Activated T-helper 1 cell treated with anti-CD3 and anti-CD28 coated beads, Interleukin-2, amount 50 U/mL, for 16 hours (primary cell): ENCODE measurements at places on chromosomes 1 and 21.

- no peak for DNase-seq
These were observed 7.2 kb upstream of the MIA3 start for GRCh38 chr1:222610728-222611127.

- no peak for DNase-seq
These were observed 164.4 kb downstream of the DYRK1A start for GRCh38 chr21:37530901-37531351.

DNA sequence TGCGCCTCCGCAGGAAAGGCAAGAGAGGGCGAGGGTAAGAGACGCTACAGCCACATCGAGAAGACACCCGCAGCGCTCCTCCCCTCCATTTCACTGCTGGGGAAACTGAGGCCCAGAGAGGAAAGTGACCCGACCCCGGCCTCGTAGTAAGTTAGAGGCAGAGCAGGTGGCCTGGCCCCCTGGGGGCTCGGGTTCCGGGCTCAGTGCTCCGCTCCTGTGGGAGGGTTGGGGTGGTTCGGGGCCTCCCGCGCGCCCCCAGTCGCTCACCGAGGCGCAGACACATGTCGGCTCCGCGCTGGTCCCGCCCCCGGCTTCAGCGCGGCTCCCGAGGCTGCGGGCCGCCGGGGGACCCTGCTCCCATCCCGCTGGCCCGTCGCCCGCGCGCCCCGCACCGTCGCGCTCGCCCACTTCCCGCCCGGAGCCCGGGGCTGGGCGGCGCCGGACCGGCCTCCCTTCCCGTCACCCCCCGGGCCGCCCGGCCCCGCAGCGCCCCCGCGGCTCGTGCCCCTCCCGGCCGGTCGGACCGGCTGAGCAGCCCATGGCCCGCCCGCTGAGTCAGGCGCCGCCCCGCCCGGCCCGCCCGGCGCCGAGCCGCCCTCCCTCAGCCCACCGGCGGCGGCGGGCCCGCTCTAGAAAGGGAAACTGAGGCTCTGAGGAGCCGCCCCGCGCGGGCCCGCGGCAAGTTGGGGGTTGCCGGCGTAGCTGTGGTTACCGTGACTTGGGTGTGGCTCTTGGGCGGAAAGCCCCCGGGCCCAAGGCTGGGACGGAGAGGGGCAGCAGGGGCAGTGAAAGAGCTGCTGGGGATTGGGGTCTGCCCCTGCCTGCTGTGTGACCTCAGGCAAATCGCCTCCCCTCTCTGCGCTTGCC is at the start of gene TMEM54:
TMEM54 (minus strand) TSS at position 434 of the 867 bp plus-strand sequence; CDS start at position 283, 151 bp downstream.
- DNase-seq, result no peak

- peak; percentile 5 for DNase-seq
These were observed 145.4 kb upstream of the HP1BP3 start for GRCh38 chr1:20932437-20932977.

- DNase-seq, result no peak
These were observed 75.0 kb downstream of the CD46 start for GRCh38 chr1:207826557-207827487.

GRCh38 chr1:152515434-152515783 is 1.1 kb downstream of the CRCT1 start:
- DNase-seq, result no peak

DNA sequence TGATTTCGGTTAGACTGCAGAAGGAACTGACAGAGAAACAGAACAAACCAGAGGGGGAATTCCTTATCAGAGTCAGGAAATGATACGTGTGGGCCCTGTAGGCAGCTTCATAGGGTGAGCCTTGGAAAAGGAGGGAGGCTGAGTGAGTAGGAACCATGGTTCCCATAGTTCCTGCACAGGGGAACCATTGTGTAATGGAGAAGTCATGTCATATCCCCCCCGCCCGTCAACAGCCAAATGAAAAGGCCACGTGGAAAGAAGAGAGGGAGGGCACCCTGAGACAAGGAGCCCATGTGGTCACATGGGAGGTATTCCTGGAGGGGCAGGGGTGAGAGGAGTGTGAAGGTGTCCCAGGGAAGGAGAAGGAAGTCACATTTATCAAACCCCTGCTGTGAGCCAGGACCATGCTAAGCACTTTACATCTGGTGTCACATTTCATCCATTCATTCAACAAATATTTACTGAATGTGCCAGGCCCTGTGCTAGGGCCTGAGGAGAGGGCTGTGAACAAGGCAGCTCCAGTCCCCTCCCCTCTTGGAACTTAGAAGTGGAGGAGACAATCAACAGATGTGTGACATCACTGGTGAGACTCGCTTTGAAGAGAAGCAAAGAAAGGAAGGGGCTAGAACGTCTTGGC is 15.7 kb upstream of the FGR start:
- DNase-seq, result no peak

DNA sequence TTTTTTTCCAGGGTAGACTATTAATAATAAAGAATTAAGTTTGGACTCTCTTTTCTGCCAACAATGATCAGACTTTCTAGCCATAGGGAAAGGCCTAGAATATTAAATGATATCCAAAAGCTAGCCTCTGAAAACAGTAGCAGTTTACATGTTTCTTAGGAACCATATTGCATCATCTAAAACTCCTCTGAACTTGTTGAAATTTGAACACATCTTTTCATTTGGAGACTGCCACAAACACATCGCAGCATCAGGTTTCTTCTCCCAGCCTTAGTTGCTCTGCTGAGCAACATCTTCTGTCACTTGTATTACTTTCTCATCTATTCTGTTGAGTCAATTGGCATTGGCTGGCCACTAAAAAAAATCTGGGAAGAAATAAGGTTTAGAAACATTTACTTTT is 63.2 kb upstream of the GNG4 start:
- DNase-seq, result no peak

DNA sequence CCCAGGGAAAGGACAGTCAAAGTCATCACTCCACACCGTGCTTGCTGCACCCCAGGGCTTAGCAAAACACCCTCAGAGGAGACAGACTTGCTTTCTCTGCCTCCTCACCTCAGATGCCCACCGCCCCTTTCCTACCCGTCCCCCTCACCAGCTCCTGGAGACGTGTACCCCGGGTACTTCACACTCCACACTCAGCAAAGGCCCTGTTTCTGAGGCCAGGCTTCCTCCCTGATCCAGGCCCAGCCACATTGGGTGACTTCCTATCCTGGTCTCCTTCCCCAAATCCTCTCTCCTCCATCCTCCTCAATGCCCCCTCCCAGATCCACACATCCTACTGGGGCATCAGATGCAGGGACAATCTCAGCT is 116.7 kb downstream of the DMRTB1 start:
- no peak for DNase-seq

GRCh38 chr1:52306227-52307006 is 59.6 kb downstream of the CC2D1B start:
- no peak for DNase-seq

- DNase-seq, result no peak
These were observed 490.5 kb upstream of the CHRM3 start for GRCh38 chr1:238895911-238896310.

DNA sequence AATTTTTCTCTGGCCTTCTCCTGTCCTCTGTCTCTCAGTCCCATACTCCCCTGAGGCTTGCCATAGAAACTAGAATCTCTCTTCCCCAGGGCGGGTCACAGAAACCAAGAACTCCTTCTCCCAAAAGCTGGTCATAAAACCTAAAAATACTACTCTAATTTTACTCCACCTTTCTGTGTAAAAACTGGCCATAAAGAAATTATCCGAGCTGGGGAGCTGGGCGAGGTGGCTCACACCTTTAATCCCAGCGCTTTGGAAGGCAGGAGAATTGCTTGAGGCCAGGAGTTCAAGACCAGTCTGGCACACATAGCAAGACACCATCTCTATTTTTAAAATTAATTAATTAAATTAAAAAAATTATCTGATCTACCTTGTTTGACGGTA is 3.0 kb downstream of the ALG14 start:
- DNase-seq, result no peak

GRCh38 chr1:186903374-186904136 is 74.8 kb downstream of the PLA2G4A start:
- no peak for DNase-seq

- DNase-seq, result no peak
These were observed 45.3 kb downstream of the PRRC2C start for GRCh38 chr1:171530676-171531075.

DNA sequence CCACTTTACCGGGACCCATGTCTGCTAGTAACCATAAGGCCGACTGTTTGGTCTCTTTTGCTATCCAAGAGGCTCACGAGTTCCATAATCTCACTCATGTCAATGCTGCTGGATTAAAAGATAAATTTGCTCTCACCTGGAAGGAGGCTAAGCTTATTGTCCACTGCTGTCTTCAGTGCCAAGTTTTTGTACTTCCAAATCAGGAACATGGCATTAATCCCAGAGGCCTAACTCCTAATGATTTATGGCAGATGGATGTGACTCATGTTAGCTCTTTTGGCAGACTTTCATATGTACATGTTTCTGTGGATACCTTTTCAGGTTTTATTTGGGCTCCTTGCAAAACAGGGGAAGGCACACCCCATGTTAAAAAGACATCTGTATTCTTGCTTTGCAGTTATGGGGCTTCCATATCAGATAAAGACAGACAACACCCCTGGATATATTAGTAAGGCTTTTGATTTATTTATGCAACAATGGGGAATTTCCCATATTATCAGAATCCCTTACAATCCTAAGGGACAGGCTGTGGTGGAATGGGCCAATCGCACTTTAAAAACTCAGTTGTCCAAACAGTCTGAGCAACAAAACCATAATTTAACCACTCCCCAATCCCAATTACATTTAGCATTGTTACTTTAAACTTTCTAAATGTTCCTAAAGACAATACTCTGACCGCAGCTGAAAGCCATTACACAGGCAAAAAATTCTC is 162.7 kb downstream of the IER5 start:
- no peak for DNase-seq

GRCh38 chr1:231020816-231021215 is 19.2 kb downstream of the FAM89A start:
- DNase-seq, result no peak

DNA sequence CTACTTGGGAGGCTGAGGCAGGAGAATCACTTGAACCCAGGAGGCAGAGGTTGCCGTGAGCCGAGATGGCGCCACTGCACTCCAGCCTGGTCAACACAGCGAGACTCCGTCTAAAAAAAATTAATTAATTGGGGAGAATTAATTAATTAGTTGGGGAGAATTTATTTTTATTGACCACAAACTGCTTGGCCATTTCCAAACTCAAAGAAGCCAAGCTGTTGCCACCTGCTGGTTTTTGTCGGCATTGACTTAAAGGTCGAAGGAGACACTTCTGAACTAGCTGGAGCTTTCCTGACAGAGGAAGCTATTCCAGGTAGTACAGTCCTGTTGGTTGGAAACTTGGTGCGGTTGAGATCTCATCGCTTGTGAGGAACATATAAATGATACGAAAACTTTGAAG is 13.1 kb downstream of the MAP1LC3C start:
- no peak for DNase-seq

- DNase-seq, result no peak
These were observed 54.0 kb downstream of the OLFML3 start for GRCh38 chr1:114033216-114033706.

DNA sequence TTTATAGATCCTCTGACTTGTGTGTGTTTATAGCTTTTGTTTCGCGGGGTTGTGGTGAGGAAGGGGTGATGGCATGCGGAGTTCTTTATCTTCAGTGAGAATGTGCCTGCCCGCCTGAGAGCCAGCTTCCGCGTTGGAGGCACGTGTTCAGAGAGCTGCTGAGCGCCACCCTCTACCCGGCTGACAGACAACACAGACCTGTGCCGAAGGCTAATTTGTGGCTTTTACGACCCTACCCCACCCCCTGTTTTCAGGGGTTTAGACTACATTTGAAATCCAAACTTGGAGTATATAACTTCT is 14.4 kb upstream of the CD101 start:
- peak; percentile 53 for DNase-seq

DNA sequence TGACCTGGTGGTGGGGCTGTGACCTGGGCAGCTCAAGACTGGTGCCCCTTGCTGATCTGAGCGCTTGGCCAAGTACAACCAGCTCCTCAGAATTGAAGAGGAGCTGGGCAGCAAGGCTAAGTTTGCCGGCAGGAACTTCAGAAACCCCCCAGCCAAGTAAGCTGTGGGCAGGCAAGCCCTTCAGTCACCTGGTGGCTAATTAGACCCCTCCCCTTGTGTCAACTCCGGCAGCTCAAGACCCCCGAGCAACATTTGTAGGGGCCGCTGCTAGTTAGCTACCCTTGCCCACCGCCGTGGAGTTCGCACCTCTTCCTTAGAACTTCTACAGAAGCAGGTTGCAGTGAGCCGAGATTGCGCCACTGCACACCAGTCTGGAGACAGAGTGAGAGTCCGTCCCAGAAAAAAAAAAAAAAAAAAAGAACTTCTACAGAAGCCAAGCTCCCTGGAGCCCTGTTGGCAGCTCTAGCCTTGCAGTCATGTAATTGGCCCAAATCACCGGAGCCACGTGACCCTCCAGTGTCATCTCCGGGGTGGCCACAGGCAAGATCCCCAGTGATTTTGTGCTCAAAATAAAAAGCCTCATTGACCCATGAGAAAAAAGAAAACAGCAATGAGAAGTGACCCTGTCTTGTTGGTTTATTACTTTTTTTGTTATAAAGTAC is 39.3 kb upstream of the LGALS8 start:
- DNase-seq, result no peak

DNA sequence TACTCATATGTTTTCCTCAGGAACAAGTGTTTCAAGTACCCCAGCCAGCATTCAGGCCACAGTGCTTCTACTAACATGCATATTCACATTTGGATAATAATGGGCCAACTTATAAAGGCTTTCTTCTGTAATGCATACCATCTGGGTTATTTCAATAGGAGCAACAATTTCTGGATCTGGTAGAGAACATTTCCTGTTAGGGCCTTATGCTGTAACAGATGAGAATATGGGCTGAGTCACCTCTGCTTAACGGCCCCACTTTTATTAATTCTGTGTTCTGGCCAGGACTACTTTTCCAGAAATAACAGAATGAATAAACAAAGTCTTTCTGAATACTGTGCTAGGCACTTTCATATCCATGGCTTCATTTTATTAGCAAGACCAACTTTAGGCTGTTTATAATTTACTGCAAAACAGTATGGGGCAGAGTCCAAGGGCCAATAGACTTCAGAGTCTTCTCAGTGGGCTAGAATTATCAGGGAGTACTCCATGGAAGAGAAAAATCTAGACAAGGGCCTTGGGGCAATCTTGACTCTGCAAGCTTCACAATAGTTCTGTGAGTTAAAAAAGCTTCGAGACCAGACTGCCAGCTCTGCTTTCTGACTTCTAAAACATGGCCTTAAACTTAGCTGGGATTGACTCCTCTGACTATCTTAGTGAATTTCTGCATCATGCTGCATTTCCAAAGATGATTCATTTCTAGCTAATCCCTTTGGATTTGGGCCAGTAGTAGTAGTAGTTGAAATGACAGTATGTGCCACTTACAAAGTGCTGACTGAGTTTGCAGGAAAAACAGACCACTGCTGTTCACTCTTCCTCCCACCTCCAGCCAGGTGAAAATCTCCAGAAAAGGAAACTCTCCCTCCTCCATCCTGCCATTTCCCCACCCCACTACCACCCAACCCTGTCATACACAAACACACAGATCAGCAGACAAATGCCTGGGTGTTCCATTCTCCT is 8.2 kb upstream of the SSX2IP start:
- no peak for DNase-seq

- DNase-seq, result no peak
These were observed 49.0 kb downstream of the CACHD1 start for GRCh38 chr1:64518692-64519481.

GRCh38 chr1:228737601-228738041 is 2.3 kb downstream of the RHOU start:
- no peak for DNase-seq

GRCh38 chr21:40255518-40256444 is 388.5 kb downstream of the PCP4 start:
- DNase-seq, result no peak
